Gastrocnemius medialis (tissue), 4 donors: ENCODE measurements at places on chromosomes 11 and 22. TPM values are rescaled to one million over a fixed set of nuclear protein-coding genes. Genes with fewer than 3 reads are reported as not detected.

Gene MMP3
- 10.4 TPM for total RNA-seq

Gene CSF2RB
- total RNA-seq: 1.9 TPM

Gene CSNK2A3
- 1.4 TPM for total RNA-seq

Gene CALCA
- not detected for total RNA-seq

Gene CTTN
- total RNA-seq: 226 TPM

Gene PIH1D2
- 1.6 TPM for total RNA-seq

Gene LARGE1
- total RNA-seq: 82.8 TPM

Gene C11orf91
- total RNA-seq: not detected

Gene THAP12
- total RNA-seq: 30.6 TPM

Gene MAJIN
- total RNA-seq: not detected

Gene SRRD
- total RNA-seq: 26.2 TPM

Gene SCT
- total RNA-seq: not detected

Gene GRM5
- not detected for total RNA-seq

Gene RCOR2
- total RNA-seq: 1.5 TPM

Gene TPST2
- 32.3 TPM for total RNA-seq

Gene FAM181B
- 0.11 TPM for total RNA-seq

Gene GAL
- total RNA-seq: not detected

Gene OOSP1
- total RNA-seq: not detected

Gene RSF1
- 48.4 TPM for total RNA-seq

Gene RIMBP3B
- total RNA-seq: not detected

Gene P2RX6
- total RNA-seq: 24.7 TPM

Gene GVQW3
- total RNA-seq: 0.26 TPM

Gene OR51E2
- not detected for total RNA-seq
